ENCODE measurements at places on chromosomes 5 and 9.

- no peak for DNase-seq
Measured at GRCh38 chr5:59485629-59486439, 407.7 kb downstream of the PDE4D start.

DNA sequence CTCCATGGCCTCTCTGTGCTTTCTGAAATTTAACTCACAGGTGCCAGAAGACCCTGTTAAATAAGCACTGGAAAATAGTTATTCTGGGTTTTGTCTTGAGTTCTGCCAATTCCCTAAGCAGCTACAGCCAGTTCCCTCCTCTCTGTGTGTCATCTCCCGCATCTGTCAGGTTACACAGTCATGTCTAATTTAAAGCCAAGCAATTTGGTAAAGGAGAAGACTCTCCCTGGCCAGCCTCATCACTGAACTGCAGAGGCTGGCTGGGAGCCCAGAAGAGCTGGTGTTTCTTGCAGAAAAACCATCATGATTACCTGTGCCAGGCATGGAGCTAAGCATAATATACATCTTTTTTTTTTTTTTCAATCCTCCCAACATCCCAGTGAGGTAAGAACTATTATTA, 141.3 kb upstream of the ZNF366 start:
- no peak for DNase-seq

DNA sequence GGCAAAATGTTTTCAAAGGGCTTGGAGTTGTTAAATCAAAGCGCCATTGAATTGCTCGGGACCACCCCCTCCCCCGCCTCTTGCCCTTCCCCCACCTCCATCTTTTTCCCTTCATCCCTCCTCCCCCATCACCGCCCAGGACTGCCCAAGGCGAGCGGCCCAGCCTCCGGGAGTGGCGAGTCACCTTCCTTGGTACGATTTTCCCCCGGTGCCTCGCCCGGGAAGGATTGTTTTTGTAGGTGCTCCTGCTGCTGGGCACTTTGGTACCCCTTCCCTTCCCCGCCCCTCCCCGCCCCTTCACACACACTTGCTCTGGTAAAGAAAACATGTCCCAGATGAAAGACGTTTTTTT, 61.2 kb downstream of the TMEM174 start:
- no peak for DNase-seq

GRCh38 chr5:95283022-95283615, 1.8 kb downstream of the MCTP1 start:
- DNase-seq: no peak

- DNase-seq: peak; percentile 72
Measured at GRCh38 chr5:177491429-177491945, 5.9 kb downstream of the PDLIM7 start.

GRCh38 chr5:151251001-151251551, 1.9 kb upstream of the GM2A start:
- peak; percentile 68 for DNase-seq

Measured in activated effector memory CD4-positive, alpha-beta T cell treated with anti-CD3 and anti-CD28 coated beads, Interleukin-2, amount 50 U/mL, for 16 hours (primary cell).